Stimulated activated CD4-positive, alpha-beta T cell treated with anti-CD3 and anti-CD28 coated beads, Interleukin-4, amount 100 ng/mL, for 48 hours (primary cell): ENCODE measurements at places on chromosomes 13 and 19.

GRCh38 chr13:40192858-40193257, 473.6 kb downstream of the FOXO1 start:
- DNase-seq: no peak

DNA sequence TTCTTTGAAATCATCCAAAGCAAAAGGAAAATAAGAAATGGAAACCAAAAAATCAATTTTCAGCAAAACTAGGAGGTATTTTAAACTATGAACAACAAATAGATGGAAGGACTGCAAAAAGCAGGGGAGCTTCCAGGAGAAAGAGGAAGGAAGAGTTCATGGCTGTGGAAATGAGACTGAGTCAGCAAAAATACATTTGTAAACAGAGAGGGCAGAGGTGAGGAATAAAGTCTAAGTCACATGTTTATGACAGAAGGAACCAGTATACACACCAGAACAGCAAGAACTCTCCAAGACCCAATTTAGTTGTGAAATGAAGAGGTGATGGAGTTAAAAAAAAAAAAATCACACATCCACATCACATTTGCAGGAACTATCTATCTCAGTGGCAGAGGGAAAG, 69.6 kb downstream of the RNASEH2B start:
- DNase-seq: no peak

DNA sequence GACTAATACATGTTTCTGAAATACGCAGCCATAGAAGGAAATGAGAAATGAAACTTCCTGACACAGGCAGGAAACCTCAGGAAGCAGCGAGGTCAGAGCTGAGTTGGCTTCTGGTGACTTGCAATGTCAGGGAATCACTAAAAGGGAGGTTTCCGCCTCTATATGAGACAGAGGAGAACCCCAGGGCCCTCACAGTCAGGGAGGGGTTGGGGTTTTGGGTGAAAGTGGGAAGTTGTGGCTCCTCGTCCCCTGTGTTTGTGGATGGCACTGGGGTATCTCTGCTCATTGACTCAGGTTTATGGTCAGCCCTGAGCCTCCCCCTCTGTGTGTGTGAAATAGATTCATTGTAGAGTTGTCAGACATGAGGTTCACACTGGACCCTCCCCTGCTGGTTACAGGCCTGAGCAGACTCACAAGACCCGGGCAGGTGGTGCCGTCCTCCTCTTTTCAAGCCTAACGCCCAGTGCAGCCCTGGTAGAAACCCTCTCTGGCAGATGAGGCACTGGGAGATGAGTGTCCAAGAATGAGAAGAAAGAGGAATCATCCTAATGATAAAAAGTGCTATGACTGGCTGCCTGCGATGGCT, 5.5 kb upstream of the LILRA6 start:
- peak; percentile 15 for DNase-seq

GRCh38 chr13:20305587-20305986, 73.5 kb upstream of the GJB6 start:
- no peak for DNase-seq

- no peak for DNase-seq
Observed at GRCh38 chr19:47511681-47512080, 3.2 kb downstream of the NAPA start.

- no peak for DNase-seq
Observed at GRCh38 chr19:42288387-42288786, 13.5 kb upstream of the PRR19 start.

GRCh38 chr19:55649268-55650125, 1.5 kb downstream of the CCDC106 start:
- no peak for DNase-seq

GRCh38 chr13:31267126-31267784, 67.5 kb downstream of the B3GLCT start:
- no peak for DNase-seq

DNA sequence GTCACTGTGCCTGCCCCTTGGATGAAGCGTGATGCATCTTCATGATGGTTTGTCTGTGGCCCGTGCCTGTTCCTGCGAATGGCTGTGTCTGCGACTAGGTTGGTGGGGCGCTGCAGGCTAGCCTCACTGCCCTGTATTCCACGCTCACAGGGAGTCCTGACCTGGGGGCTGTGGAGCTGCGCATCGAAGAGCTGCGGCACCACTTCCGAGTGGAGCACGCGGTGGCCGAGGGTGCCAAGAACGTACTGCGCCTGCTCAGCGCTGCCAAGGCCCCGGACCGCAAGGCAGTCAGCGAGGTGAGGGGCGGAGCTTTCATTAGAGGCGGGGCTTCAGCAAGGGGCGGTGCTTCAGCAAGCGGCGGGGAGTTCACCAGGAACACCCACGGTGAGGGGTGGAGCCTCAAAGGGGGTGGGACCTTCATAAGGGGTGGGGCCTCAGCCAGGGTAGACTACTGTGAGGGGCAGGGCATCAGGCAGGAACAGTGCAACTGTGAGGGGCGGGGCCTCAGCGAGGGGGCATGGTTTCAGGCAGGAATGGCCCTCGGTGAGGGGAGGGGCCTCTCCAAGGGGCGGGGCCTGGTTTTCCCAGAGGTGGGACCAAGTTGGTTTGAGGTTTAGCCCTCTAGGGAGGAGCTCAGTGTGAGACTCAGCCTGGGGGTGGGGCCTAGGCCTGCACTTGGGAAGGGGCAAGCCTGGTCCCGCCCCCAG, 17.2 kb downstream of the PKN1 start:
- peak; percentile 79 for DNase-seq

DNA sequence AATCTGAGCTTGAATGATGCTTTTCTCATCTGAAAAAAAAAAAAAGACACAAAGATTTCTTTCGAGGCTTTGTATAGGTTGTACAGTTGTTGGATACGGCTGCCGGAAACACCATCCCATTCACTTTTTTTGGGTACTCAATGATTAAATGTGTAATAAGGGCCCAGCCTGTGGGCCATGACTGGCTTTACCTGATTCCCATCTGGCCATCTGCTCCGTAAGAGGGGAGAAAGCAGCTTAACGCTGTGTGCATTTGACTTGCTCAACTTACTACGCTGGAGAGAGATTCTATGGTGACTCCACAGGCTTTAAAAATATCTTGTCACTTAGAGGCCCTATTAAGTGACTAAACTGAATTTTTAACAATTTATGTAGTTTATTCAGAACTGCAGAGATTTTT, 731 bp downstream of the ZNF558 start:
- DNase-seq: no peak

DNA sequence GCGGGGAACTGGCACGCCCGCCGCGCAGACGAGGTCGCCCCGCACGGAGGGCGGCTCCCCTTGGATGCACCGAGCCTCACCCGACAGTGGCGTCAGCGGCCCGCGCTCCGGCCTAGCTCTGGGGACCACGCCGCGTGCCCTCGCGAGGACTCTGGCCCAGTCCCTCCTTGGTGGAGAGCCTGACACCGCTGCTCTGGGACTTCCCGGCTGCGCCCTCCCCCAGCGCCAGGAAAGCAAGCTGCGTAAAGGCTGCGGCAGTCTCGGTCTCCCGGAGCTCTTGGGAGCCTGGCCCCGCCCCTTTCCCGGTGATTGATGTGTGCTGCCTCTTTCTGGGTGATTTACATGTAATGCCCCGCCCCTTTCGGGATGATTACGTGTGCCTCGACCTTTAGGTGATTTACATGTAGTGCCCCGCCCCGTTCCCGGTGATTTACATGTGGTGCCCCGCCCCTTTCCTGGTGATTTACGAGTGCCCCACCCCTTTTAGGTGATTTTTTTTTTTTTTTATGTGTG, at the start of gene LENG9:
LENG9 (minus strand) TSS at position 248 of the 513 bp plus-strand sequence. CDS start 252 bp downstream, outside the sequence.
- DNase-seq: peak; percentile 98

- DNase-seq: no peak
Observed at GRCh38 chr13:113527272-113527958, 36.9 kb upstream of the DCUN1D2 start.

- DNase-seq: no peak
Observed at GRCh38 chr19:56884441-56884840, 43.9 kb upstream of the PEG3 start.

GRCh38 chr13:45899406-45899805, 47.9 kb upstream of the SIAH3 start:
- no peak for DNase-seq

DNA sequence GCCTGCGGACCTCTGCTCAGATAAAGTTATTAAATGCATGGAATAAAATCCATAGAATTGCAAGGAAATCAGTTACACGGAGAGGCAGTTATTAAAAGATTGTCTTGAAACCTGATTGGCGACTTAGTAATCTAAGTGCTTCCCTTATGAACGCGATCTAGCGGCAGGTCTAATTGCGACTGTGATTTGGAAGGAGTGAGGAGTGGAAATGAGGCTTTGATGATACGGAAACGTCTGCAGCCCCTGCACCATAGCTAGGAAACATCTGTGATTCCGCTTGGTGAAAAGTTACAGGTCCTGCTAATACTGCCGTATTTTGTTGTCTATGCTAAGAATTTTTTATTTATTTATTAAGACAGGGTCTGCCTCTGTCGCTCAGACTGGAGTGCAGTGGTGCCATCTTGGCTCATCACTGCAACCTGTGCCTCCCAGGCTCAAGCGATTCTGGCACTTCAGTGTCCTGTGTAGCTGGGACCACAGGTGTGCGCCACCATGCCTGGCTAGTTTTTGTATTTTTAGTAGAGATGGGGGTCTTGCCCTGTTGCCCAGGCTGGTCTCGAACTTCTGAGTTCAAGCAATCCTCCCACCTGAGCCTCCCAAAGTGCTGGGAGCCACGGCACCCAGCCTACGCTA, 887 bp downstream of the NDUFS7 start:
- DNase-seq: no peak

DNA sequence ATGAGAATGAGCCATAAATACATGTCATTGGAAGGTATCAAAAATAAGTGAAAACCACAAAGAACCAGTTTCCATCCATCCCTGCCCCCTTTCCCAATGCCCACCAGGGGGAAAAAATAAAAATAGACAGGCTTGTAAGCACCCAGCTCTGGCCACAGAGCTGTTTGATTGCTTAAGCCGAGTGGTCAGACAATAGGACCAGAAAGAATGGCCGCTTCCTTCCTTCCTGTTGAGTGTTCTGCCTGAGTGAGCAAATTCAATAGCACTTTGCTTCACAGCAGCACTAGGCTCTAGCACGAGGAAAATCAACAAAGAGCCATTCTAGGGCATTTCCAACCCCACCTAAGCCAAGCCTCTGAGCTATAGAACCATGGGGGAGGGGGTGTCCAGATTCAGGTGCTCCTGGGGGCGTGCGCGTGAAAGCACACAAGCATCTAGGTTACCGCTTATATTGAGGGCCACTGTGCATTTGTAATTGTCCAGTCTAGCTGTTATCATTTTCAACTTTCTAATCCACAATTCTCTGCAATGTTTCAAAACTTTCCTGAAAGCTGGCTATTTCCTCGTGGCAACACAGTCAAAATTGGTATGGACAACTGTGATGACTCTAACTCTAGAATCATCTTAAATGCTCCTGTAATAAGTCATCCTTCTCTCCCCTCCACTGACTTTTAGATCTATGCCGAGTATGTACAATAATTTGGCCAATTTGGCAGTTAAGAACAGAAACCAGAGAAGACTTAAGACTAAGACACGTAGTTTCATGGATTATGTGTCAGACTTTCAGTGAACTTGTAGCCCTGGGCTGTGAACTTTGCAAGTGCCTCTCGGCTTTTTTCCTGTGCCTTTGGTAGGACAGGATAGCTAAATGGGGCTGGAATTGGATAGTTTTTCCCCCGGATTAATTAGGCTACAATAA, 64.3 kb downstream of the SPRY2 start:
- no peak for DNase-seq

DNA sequence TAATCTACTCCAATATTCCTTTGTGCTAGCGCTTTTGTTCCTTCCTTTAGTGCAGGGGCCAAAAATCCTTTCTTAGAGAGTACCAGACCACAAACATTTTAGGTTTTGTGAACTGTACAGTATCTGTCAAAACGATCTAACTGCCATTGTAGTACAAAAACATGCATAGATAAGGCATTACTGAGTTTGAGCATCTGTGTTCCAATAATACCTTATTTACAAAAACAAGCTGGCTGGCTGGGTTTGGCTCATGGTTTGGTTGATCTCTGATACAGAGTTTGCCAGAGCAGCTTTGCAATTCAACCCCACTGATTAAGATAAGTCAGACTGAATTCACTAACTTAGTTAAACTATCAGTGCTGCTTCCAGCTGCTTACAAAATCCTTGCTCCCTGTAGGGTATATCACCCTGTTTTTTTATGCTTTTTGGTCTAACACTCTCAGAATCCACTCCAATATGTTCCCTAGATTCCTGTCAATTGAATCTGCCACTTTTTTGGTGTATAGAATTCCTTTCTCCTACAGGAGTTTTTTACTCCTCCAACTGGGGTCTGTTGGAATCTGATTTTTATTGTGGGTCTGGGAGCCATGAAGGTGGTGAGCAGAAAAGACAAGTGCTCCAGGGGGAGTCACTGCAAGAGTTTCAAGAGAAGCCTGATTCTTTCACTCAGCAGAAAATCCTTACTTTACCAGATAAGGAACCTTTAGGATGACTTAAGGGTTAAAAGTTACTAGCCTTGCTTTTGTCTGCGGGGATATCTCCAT, 1399.4 kb downstream of the EFNB2 start:
- DNase-seq: no peak

DNA sequence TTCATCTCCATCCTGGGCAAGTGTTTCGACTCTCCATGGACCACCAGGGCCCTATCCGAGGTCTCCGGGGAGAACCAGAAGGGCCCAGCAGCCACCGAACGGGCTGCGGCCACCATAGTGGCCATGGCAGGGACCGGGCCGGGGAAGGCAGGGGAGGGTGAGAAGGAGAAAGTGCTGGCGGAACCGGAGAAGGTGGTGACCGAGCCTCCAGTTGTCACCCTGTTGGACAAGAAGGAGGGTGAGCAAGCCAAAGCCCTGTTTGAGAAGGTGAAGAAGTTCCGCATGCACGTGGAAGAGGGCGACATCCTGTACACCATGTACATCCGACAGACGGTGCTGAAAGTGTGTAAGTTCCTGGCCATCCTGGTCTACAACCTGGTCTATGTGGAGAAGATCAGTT, 4.7 kb upstream of the MAP2K7 start:
- DNase-seq: no peak

DNA sequence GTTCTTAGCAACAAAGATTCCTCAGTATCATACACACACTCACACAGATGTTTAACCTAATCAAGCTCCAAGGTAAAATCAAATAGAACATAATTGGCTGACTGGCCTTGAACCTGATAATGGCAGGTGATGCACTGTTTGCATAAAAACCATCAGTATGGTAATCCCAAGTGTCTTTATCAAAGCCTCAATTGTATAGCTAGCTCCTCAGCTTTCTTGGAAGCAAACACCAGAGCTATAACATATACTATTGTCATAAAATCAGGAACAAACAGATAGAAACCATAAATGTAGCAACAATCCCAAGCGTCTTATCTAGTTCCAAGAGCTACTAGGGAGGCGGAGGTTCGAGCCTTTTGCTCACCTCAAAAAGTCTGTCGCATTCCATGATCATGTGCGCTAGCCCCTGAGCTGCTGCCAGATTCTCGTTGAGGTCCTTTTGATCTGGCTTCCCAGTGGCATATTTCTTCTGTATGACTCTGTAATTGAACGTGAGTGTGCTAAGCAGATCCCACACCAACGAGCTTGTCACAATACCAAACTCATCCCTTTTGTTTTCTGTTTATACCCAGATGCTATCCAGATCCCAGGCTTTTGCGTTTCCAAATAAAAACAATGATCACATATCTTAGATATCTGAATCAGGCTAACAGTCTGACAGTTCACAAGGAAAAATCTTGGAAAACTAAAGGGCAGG, 95.3 kb downstream of the KL start:
- DNase-seq: no peak

GRCh38 chr13:109869312-109870237, 83.2 kb upstream of the IRS2 start:
- DNase-seq: peak; percentile 13
